NCI-H187 (cell line): ENCODE measurements at places on chromosomes 3 and 15.

DNA sequence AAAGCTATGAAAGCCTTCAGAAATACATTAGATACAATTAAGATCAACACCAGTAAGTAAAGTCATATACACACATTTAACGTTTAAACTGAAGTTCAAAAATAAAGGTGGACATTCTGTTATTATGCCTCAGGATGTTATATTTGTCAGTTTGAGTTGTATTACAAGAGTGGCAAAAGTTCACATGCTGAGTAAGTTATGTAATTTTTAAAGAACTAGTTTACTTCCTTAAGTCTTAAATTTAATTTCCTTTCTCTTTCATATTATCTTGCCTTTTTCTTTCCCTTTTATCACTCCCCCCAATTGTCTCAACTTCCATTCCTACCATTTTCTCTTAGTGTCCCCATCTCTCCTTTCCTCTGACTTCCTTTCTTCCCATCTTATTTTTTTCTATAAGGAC is 4.9 kb upstream of the GPR87 start:
- DNase-seq = no peak

DNA sequence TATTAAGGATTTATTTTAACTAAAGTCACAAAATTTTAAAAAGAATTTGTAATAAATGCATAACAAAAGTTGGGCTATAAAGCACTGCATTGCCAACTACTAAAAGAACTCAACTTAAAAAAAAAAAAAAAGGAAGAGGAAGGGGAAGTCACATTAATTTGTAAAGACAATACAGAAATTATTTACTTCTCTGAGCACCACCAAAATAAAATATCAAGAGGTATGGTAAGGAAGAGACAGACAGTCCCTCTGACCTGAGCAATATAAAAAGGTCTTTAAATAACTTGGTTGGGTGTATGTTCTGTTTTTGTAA is 83.5 kb downstream of the UACA start:
- no peak for DNase-seq

- DNase-seq = no peak
Observed at GRCh38 chr15:67957435-67958132, 96.5 kb upstream of the PIAS1 start.

DNA sequence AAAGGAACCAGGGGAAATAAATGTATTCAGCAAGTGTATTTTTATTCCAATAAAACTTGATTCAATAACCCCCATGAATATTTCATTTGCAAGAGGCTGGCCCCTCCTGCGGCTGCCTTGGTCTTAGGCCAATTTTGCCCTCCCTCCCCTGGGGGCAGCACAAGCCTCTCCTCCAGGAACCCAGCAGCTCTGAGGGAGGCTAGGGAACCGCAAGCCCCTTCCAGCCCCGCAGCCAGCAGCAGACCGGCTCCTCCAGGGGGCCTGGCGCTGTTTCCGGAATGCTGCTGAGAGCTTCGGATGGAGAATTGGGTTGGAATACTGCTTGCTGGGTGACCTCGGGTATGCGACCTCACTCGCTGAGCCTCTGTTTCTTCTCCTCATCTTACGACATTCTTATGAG is 150.1 kb downstream of the RAB11A start:
- no peak for DNase-seq

- DNase-seq = no peak
Observed at GRCh38 chr3:100796556-100796955, 87.3 kb downstream of the TFG start.

DNA sequence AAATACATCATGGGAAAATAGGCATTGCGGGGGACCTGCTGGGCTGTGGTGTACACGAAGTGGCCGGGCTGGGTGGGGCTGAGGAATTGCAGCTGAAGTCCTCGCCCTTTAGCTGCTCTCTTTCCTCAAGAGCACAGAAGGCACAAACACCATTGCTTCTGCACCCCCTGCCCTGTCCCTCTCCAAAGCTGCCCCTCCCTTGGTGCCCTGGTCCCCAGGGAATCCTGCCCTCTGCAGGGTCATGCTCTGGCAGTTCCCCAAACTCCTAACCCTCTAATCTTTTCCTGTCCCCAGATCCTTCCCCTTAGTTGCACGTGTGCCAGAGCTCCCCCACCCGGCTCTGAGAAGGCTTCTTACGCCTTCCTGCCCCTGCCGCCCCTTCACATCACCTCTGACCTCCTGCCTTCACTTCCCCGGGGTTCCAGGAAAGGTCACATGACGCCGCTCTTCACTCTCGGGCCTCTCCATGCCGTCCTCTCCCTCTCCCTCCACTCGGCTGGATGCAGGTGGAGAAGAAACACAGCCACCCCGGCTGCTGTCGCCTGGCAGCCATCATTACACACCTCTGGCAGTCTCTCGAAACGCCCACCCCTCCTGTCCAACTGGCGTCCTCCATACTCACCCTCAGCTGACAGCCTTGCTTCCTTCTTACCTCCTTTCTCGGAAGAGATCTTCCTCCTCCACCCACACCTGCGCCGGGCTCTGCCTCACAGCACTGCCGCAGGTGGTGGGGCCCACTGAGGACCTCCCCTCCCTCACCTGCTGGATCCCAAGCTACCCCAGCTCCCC is 6.9 kb upstream of the PCSK6 start:
- no peak for DNase-seq

- DNase-seq = no peak
Observed at GRCh38 chr3:188021502-188022040, 132.4 kb upstream of the LPP start.

DNA sequence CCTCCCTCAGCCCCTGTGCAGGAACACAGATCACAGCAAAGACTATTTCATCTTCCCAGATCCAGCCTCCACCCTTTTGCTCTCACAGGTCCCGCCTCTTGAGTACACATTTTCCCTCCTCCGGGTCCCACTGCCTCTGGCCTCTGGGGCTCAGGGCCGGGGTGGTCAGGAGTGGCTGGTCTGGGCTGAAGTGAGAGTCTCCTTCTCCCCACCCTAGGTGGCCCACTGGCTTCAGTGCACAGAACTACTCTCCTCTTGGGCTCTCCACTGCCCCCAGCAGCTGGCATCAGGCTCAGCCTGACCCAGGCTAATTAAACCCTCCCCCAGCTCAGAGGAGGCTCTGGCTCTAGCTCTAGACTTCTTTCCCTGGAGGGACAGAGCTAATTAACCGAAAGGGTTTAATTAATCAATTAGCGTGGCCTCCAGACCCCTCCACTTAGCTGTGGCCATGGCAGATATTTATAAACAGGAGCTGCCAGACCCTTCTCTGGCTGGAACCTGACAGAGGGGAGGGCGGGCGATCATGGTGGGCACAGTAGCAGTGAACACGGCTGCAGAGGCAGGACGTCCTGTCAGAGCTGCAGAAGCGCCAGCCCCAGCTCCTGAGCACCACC is 15.1 kb downstream of the DUSP7 start:
- DNase-seq = no peak

GRCh38 chr15:31396881-31397560 is 70.4 kb downstream of the KLF13 start:
- peak; percentile 56 for DNase-seq

GRCh38 chr3:98900265-98901118 is 1.0 kb downstream of the DCBLD2 start:
- no peak for DNase-seq

DNA sequence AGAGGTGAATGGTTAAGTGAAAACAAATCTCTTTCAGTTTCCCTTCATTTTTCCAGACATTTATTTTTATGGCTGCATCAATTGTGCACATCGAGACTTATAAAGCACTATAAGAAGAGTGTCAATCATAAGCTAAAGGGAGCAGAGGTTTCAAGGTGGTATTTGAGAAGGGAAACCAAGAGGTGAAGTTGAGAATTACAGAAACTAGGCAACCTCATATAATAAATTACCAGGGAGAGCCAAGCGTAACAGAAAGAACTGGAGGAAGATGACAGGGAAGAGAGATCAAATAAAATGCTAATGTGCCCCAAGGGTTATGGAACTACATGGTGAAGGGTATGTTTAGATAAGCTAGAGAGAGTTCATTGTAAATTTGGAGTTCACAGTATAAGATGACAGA is 6.3 kb upstream of the CCDC54 start:
- DNase-seq = no peak

DNA sequence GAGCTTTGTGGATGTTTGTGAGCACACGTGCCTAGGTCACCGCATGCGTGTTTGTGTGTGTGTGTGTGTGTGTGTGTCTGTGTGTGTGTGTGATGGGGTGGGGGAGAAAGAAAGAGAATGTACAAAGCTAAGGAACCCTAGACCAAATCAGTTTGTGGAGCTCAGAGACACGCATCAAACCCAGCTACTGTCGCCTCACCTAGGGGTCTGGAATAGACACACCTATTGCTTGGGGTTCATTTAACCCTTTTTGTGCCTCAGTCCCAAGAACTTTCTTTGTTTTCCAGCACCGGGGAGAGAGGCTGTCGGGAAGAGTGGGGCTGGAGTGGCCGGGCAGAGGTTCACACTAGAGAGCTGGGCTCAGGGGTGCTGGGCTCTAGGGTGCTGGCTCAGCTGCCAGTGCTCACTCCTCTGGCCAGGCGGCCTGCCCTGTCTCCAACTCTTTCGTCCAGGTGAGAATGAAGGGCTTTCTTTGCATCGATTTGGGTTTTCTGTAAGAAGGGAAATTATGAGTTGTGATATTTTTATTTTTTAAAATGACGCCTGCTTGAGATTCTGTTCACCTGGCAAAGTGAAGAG is 221.6 kb downstream of the MEIS2 start:
- DNase-seq = no peak

DNA sequence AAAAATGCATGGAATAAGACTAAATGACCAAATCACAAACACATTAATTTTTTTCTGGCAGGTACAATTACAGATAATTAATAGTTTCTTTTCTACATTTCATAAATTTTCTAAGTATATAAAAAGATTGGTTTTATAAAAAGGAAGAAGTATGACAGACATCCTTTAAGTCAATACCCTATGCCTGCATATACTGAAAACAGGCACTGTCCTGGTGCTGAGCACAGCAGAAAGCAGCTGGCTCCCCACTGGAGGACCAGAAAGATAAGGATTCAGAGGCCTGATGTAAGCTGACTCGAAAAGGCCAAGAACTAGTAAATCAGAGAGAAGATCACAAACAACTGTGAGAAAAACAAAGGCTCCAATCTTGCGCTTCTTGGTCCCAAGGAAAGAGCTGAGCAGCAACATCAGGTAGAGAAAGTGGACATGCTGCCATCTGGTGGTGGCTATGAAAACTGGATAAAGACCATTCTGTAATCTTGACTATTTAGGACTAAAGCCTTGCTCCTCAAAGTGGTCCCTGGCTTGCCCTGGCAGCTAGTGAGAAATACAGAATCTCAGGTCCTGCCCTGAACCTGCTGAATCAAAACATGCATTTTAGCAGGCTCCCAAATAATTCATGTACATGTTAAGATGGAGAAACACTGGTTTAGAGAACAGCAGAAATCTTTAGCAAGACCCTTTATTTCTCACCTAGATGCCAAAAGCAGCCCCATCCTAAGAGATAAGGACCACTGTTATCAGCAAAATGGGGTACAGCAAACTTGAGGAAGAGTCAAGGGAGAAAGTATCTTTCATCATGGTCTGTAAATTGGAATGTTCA is 76.0 kb downstream of the TRANK1 start:
- peak; percentile 7 for DNase-seq

DNA sequence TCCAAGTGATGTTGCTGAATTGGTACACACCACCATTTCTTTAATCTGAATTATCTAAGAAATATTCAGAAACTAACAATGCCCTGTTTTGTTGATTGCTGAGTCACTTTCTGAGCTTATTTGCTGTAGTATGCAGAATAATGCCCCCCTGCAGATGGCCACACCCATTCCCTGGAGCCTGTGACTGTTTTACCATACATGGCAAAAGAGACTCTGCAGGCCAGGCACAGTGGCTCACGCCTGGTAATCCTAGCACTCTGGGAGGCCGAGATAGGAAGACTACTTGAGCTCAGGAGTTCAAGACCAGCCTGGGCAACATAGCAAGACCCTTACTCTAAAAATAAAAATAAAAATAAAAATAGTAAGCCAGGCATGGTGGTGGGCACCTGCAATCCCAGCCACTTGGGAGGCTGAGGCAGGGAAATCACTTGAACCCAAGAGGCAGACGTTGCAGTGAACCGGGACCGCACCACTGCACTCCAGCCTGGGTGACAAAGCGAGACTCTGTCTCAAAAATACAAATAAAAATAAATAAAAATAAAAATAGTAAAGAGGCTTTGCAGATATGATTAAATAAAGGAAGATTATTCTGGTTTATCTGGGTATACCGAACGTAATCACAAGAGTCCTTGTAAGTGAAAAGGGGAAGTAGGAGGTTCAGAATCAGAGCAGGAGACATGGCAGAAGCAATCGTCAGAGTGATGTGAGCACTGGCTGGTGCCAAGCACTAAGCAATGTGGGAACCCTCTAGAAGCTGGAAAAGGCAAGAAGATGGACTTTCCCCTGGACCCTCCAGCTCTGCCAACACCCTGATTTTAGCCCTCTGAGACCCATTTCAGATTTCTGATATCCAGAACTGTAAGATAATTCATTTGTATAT is 19.0 kb downstream of the PCYT1A start:
- DNase-seq = no peak

- DNase-seq = no peak
Observed at GRCh38 chr3:187954873-187955586, 198.9 kb upstream of the LPP start.

- DNase-seq = no peak
Observed at GRCh38 chr3:9762871-9763270, 6.9 kb downstream of the CAMK1 start.

- no peak for DNase-seq
Observed at GRCh38 chr15:67882487-67883233, 42.8 kb upstream of the RNU6-1 start.

DNA sequence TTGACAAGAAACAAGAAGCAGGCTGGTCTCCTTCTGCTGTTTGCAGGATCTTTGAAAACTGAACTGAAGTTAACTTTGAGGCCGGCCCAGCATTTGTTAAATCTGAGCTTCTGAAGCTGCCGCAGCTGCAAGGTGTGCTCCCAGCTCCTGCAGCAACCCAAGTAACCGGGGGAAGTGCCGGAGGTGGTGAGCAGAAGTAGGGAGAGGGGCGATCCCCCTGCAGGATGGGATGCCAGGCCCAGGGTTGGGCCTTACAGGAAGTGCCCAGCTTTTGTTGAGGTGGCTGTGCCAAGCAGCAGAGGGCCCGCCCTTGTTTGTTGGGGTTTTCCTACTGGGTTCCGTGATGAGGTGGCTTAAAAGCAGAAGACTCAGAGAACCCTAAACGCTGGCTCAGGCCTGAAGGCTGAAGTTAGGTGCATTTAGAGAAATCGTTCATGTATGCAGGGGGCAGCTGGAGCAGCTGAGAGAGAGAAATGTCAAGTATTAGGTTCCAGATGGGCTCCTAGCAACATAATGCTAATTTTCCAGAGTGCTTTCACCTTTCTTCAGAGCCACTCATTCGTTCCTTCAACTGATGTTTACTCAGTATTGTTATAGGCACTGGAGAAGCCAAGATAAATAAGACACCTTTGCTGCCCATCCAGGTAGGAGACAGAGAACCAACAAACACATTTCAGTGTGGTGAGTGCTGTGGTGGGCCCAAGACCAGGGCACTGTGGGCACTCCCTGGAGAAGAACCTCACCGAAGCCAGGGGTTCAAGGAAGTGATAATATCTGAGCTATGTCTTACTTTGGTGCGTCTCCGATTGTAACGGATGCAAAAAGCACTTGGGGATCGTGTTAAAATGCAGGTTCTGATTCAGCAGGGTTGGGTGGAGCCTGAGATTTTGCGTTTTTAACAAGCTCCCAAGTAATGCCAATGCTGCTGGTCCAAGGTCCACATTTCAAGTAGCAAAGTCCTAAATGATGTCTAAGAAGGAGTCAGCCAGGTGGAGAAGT is 42.2 kb upstream of the PLCL2 start:
- peak; percentile 26 for DNase-seq

GRCh38 chr15:39226169-39226937 is 354.5 kb upstream of the THBS1 start:
- DNase-seq = no peak

- no peak for DNase-seq
Observed at GRCh38 chr3:179018808-179019207, 52.8 kb downstream of the ZMAT3 start.
